ENCODE measurements at places on chromosomes 2 and 18.
A peak's percentile ranks its signal among the peaks of the same experiment; 100 is the strongest.

DNA sequence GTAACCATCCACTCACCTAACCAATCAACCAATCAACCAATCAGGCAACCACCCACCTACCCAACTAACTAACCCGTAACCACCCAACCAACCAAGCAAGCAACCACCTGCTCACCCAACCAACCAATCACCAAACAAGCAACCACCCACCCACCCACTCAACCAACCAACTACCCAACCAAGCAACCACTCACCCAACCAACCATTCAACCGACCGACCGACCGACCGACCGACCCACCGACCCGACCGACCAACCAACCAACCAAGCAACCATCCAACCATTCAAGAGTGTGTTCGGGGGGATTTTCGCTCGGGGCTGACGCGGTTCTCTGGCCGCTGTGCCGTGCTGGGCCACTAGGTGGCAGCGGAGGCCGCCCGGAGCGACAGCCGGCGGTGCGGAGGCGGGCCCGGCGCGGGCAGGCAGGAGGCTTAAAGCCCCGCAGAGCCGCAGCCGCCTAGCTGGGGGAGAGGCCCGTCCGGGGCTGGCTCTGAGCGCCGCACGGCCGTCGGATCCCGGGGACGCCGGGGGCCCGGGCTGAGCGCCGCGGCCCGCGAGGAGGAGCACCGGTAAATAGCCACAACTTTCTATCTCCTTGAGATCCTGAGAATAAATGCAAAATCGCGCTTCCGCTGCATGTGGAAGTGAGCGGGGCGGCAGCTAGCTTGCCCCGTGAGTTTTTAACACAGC lies at the start of gene MC5R:
MC5R (plus strand) TSS at position 443 of the 689 bp plus-strand sequence. CDS start 1,617 bp downstream, outside the sequence.
- DNase-seq, result peak; percentile 95

GRCh38 chr2:161165811-161166210 lies 5.6 kb downstream of the TANK start:
- no peak for DNase-seq

DNA sequence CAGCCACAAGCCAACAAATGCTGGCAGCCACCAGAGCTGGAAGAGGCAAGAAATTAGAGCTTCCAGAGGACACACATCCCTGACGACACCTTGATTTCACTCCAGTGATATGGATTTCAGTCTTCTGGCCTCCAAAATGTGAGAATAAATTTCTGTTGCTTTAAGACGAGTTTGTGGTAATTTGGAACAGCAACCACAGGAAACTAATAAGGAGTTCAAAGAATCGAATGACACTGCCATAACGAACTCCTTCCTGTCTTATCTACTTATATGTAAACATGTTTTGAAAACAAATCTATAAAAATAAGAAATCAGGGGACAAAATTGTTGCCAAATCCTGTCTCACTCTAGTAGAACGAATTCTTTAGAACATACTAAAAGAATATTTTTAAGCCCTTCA lies 75.8 kb downstream of the GRB14 start:
- no peak for DNase-seq

DNA sequence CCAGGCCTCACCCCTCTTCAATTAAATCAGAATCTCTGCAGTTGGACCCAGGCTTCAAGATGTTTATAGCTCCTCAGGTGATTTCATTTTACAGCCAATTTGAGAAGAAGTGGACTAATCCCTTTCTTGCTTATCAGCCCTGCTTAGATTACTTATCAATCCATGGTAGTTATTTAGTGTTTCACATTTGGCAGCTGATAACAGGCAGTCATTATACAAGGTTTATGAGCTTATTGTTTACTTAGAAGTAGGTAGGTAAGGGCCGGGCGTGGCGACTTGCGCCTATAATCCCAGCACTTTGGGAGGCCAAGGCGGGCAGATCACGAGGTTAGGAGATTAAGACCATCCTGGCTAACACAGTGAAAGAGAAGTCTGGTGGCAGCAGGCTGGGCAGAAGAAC lies 237.5 kb downstream of the CTNNA2 start:
- no peak for DNase-seq

DNA sequence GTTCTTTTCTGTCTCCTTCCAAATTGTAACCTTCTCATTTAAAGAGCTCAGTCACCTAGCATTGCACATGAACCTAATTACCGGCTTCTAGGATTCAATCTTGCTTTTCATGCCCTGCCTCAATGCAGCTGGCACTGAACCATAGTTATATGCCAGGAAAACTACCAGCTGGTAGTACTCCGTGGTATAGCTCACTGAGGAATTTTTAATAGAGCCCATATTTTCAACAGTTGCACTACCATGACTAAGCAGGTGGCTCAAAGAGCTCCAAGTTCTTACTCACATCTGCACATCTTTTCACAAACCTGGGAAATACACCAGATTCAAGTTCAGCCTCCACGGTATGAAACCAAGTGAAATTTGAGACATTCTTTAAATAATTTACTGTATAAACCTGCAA lies 363.5 kb downstream of the GRB14 start:
- no peak for DNase-seq

- no peak for DNase-seq
Observed at GRCh38 chr18:13635046-13635445, 91.3 kb downstream of the FAM210A start.

DNA sequence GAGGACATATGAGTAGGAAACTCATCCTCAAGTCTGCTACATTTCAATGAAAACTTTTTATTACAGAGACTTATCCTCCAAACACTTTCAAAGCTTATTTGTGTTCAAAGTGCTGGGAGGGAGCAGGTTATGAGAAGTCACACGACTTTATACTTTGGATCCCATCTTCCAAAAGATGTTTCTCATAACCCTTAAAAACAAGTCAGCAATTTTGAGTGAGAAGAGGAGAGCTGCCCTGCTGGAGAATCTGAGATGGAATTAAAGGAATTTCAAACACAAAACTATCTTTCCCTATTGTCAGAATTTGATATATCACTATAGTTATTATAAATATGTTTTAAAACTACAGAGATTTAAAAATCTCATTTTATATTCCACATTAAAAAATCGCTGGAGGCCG lies 45.8 kb downstream of the ROCK2 start:
- DNase-seq, result no peak
